ENCODE measurements at places on chromosomes 6 and 20. TPM values are rescaled to one million over a fixed set of nuclear protein-coding genes. Genes with fewer than 3 reads are reported as not detected.
A peak's percentile ranks its signal among the peaks of the same experiment; 100 is the strongest.

Gene PRKN
- total RNA-seq: 1.3 TPM

Gene ADISSP
- 64.4 TPM for total RNA-seq

Gene MEI4
- total RNA-seq: not detected

DNA sequence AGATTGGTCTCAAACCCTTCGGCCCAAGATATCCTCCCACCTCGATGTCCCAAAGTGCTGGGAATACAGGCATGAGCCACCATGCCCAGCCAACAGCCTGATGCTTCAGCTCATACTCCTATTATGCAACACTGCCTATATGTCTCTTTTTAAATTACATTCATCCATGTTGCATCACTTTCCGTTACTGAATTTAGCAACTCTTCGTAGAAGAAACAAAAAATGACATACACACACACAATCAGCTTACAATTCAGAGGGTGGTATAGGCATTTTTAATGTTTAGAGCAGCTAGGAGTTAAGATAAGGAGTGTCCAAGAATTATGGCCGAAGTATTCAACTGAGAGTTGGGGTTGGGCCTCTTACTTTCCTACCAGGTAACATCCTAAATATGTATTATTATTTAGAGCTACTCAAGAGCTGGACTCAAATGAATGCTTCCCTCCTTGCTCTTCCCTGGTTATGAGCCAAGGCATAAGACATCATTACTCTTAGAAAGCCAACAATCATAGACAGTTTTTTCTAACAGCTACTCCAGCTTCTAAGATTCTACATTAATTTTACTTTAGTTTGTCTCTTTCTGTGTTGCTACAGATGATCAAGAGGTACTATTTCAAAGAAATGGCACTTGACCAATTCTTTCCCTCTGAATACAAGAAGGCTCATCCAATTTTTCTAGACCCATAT, 62.0 kb upstream of the BMP5 start:
- no peak for DNase-seq

- DNase-seq: no peak
Measured at GRCh38 chr6:7142228-7142801, 34.6 kb downstream of the RREB1 start.

GRCh38 chr6:25963426-25964123, 973 bp downstream of the TRIM38 start:
- DNase-seq: peak; percentile 28

GRCh38 chr20:1800777-1801176, 94.4 kb upstream of the SIRPA start:
- DNase-seq: no peak

- no peak for DNase-seq
Measured at GRCh38 chr20:36331209-36331608, 25.1 kb downstream of the DLGAP4 start.

- no peak for DNase-seq
Measured at GRCh38 chr20:62088258-62089127, 22.8 kb upstream of the TAF4 start.

DNA sequence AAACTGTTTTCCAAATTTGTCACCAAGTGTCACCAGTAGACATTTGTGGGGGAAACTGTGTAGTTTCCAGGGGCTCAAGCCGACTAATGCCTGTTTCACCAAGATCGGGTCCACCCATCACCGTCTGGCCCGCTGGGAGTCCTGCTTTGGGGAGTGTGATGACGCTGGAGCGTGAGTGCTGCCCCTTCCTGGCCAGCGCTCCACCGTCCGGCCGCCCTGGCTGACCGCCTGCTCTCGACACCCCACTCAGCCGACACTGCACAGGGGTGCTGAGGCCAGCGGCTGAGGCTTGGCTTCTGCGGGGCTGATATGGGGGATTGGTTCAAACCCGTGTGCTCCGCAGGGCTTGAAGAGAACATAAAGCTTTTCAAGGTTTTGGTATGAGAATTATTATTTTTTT, 160.1 kb downstream of the SMOC2 start:
- DNase-seq: no peak

- no peak for DNase-seq
Measured at GRCh38 chr6:4485735-4486134, 290.5 kb upstream of the CDYL start.

DNA sequence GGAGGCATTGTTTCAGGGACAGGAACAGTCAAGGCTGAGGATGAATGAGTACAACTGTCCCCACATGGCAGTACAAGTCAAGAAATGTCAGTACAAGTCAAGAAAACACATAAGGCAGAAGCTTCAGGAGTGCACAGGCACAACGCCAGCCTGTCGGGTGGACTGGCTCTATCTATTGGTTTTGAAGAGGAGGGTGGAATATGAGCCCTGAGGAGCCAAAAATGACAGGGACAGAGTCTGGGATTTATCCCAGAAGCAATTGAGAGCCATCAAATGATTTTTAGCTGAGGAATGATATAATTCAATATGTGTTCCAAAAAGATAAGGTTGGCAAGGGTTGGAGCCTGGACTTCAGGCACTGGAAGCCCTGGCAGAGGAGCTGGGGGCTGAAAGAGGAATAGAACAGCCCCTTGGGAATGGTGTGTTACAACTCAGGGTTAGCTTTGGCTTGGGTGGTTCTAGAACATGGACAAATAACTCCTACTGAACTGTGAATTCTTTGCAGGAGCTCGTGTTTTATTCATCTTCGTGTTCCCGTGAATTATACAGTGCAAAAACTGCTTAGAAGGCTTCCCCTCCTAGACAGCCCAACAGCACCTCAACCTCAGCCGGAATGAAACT, 425.7 kb upstream of the ARID1B start:
- DNase-seq: no peak

DNA sequence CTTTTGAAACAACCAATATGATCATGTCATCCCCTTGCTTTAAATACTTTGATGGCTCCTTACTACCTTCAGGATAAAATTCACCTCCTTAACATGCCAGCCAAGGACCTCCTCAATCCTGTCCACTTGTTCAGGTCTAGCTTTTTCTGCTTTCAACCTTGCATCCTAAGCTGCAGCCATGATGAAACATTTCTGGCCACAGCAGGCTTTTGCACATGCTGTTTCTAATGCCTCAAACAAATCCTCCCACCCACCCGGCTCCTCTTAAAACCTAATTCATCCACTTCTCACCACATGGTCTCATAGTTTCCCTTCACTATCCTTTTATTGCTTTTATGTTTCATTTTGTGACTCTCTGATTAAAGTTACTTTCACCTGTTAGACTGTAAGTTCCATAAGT, 124.6 kb downstream of the MYB start:
- no peak for DNase-seq

GRCh38 chr6:55281215-55281614, 46.1 kb upstream of the GFRAL start:
- DNase-seq: no peak

DNA sequence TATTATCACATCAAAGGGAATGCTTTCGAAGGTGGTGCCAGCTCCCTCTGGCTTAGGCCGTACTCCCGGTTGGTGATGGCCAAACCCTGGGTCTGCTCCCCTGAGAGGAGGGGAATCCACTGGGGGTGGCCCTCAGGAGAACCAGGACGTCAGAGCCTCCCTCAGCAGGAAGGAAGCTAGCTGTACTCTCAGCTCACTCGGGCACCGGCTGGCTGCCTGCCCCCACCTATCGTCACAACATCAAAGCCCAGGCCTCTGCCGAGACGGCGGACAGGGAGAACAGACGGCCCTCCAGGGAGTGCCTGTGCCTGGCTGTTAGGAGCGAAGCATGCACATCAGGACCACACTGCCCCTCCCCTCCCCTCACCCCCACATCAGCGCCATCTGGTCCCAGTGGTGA, 9.2 kb upstream of the PGC start:
- no peak for DNase-seq

DNA sequence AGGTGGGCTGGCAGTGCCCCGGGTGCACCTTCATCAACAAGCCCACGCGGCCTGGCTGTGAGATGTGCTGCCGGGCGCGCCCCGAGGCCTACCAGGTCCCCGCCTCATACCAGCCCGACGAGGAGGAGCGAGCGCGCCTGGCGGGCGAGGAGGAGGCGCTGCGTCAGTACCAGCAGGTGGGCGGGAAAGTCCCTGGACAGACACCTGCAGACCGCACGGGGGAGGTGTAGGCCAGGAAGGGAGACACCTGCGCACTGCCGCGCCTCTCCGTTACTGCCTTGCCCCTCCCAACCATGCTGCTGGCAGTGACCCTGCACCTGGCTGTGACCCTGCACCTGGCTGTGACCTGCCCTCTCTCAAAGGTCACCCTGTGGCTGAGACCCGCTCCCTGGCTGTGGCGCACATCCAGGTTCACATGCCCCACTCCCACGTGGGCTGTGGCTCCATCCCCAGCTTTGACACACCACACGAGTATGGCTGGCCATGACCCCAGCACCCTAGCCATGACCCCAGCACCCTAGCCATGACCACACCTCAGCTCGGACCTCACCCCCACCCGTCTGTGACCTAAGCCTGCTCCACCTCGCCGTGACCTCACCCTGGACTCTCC, 11.6 kb downstream of the RBCK1 start:
- peak; percentile 37 for DNase-seq

All from OCI-LY7 (cell line).